Stimulated activated CD8-positive, alpha-beta memory T cell treated with anti-CD3 and anti-CD28 coated beads, Interleukin-4, amount 100 ng/mL, for 48 hours (primary cell): ENCODE measurements at places on chromosomes 7 and 10.

DNA sequence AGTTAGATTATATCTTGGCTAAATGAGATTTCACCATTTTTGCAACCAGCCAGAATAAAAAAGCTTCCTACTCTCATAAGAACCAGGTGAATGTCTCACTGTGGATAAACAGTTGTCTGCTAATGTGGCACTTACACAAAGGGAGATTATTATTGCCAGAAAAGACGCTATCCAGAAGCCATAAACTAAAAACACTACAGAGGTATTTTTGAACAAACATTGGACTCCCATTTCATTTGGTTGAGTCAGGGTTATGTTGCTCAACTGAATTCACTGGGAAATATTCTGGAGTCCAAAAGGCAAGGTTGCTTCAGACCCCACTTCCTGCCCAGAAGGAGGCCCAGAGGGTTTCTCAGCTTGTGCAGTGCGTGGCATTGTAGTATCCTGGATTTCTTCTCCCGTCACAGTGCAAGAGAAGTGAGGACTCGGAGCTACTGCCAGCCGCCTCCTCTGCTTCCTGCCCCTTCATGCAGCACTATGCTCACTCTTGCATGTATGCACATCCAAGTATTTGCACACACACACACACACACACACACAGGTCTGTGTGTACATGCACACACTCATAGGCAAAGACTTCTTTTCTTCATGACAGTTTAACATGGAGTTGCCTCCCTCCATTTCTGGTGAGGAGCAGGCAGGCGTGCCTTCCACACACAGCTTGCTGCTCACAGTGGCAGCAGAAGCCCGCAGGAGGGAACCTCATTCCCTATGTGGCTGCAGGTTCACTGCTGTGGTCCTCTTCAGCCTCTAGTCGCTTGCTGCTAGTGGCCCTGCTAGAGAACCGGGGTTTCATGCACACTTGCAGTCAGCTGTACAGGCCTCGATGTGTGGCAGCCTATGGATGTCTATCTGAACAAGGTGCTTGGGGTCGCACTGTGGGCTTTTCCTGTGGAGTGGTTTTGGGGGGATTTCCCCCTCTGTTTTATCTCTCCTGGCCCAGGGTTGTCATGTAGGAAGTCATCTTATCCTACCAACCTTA lies 10.1 kb downstream of the DENND10 start:
- no peak for DNase-seq

DNA sequence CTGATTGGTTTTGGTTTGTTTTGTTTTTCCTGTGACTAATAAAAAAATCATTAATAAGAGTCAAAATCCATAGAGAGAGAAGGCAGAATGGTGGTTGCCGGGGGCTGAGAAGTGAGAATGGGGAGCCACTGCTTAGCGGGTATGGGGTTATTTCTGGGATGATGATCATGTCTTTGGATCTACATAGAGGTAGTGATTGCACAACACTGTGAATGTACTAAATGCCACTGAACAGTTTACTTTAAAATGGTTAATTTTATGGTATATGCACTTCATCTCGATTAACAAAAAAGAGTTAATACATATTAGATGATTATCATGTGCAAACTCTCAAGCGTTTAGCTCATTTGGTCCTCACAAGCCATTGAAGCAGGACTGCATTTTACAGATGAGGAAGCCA lies 342.9 kb downstream of the ELMO1 start:
- DNase-seq: no peak

GRCh38 chr7:7970237-7970530 lies 1.6 kb downstream of the GLCCI1 start:
- no peak for DNase-seq

- no peak for DNase-seq
These were observed 143.8 kb upstream of the SLC13A1 start for GRCh38 chr7:123343611-123344010.

DNA sequence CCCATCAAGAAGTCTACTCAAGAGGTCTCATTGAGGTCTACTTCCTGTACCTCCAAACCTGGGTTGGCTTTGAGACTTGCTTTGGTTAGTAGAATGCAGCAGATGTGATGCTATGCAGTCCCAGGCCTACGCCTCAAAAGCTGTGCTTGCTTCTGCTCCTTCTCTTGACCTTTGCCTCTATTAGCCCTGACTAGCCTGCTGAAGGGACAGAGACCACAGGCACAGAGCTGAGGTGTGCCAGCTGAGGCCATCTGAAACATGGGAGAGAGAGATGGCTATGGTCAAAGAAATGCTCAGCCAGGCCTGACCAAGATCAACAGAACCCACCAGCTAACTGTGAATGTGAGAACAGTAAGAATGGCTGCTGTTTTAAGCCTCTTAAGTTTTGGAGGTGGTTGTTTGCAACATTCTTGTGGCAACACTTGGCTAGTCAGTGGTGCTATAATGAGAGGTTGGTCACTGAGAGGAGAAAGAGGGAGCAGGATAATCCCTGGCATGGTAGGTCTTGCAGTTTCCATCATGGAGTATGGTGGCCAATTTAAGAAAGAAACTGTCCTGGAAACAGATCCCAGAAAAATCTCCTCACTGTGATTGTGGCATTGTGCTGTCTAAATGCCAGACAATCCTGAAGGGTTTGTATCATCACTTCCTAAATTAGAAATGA lies 176.1 kb upstream of the PHYHIPL start:
- no peak for DNase-seq

DNA sequence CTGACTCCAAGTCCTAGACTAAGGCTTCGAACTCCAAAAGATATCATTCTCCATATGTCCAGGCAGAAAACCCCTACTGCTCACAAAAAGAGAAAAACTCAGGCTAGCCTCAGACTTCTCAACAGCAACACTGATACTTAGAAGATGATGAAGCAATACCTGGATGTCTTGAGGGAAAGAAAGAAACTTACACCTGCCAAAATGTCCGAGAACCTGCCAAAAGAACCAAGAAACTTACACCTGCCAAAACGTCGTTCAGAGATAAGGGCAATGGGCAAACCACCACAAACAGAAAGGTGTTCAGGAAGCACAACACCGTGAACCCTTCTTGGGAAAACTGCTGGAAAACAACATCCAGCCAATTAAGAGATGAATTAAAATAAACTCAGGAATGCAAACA lies 15.3 kb downstream of the ABLIM1 start:
- DNase-seq: no peak

- DNase-seq: no peak
These were observed 111.5 kb downstream of the SH2D4B start for GRCh38 chr10:80649183-80649582.

GRCh38 chr10:133391761-133392518 lies 2.0 kb upstream of the MTG1 start:
- peak; percentile 73 for DNase-seq

DNA sequence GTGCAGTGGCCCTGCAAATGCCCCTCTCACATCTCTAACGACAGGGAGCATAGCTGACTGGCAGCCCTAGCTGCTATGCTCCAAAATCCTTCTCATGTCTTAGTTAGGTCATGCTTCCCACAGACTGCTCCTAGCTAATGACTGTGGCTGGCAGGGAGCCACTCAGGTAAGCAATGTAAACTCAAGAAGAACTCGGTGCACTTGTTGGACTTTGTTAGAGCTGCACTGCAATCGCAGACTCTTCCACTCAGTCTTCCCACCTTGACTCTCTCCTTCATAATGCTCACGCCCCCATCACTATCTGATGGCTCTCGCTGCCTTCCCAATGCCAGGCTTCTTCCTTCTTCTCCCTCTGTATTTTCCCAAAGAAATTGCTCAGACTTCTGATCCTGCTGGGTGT lies 24.0 kb downstream of the OR9A2 start:
- no peak for DNase-seq

GRCh38 chr10:31582365-31583052 lies 263.5 kb downstream of the ZEB1 start:
- DNase-seq: no peak

DNA sequence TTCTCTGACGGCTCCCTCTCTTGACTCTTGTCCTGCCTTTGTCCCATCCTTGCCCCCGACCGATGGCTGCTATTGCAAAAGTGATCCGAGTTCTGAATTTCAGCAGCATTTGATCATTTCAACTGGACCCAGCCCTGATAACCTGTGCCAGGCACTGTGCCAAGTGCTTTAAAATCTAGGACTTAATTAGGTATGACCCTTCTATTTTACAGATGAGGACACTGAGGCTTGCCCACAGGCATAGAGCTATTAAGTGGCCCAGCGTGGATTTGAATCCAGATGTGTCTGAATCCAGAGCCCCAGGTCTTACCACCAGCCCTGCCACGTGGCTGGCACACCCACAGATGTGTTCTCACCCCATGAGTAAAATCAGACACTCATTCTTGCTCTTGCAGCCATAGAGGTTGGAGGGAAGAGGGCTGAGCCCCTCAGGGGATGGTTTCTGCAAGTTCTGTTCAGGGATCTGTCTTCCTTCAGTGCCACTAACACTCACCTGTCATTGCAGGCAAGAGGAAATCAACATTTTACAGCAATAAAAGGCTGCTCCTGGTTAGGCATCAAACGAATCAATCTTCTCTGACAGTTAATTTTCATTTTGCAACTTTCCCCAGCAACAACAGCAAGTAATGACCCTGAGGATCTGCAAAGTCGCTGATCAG lies 101.2 kb downstream of the GRID1 start:
- no peak for DNase-seq

DNA sequence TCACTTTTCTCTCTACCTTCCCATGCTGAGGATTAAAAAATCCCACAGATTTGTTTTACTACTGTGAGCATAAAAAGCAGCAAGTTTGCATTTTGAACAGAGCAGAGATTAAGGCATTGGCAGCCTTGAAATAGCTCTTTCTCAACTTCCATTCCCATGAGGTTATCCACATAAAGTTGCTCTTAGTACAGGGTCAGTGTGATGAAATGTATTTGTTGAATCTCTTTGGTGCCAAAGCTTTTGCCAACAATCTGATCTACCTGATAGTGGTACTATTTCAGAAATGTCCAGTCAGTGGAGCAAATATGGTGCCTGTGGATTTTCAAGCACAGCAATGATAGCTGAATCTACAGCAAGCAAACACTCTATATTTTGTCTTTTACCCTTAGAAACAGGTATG lies 254.8 kb downstream of the INHBA start:
- no peak for DNase-seq

- no peak for DNase-seq
These were observed 2.1 kb upstream of the XRCC2 start for GRCh38 chr7:152677808-152678670.

DNA sequence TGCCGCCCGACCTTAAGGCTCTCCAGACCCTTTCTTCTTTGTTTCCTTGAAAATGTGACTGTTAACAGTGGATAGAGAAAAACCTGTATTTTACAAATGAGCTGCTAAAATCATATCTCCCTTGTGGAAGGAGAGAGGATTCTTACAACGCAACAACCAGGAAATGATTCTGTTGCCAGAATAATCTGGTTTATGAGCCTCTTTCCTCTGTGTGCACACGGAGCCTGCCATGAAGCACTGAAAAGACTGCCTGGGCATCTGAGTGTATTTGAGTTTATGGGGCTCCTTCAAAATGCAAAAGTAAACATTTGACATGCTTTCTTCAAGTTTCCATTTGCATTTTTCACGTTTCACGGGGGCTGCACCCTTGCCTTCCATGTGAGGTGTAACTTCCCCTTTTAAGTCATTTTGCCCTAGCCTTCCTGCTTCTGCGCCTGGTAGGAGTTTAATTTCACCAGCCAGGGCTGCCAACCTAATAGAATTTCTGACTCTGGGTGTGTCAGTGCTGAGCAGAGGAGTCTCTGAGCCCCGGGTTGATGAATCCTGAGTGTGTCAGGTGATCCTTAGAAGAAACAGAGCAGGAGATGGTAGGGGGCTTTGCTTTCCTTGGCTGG lies 101.2 kb downstream of the GRB10 start:
- no peak for DNase-seq

DNA sequence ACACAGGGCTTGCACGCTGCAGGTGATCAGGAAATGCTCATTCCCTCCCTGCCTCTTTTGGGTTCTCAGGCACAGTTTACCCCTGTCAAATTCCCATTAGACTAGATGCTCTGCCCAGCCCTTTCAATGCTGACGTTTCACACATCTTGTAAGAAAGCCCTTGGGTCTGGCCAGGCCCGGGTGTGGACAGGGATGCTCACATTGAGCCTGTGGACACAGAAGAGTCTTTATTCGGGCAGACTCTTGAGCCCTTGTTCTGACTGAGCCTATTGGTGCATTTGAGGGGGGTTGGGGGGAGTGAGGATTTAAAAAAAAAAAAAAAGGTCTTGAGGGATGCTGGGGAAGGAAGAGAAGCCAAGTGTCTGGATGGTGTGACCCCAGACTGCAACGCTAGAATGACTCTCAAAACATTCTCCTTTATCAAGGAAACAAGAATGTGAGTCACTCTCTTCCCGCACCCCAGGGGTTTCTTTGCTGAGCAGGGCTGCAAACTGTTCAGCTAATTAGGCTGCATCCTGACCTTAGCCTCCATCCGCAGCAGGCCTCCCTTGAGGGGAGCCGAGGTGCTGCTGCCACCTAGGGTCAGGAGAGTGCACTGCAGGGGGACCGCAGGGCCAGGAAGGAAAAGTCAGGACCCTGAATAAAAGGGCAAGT lies 53.6 kb upstream of the TMEM72 start:
- peak; percentile 81 for DNase-seq

DNA sequence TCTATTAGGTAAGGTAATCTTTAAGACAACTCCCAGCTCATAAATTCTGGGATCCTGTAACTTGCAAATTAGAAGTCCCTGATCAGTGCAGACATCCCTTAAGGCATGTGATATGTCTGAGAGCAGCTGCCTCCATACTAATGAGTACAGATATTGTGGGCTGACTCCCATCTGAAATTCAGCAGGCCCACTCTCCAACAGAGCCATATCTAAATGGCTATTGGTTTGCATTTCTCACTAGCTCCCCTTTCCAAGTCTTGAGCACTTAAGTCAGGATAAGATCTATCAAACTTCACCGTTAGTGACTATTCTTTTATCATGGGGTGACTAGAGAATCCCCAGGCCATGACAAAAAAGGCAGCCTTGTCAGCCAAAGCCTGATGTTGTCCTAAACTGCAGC lies 785.4 kb downstream of the IPMK start:
- DNase-seq: no peak

- no peak for DNase-seq
These were observed 167.2 kb downstream of the WNT2 start for GRCh38 chr7:117155694-117156093.

DNA sequence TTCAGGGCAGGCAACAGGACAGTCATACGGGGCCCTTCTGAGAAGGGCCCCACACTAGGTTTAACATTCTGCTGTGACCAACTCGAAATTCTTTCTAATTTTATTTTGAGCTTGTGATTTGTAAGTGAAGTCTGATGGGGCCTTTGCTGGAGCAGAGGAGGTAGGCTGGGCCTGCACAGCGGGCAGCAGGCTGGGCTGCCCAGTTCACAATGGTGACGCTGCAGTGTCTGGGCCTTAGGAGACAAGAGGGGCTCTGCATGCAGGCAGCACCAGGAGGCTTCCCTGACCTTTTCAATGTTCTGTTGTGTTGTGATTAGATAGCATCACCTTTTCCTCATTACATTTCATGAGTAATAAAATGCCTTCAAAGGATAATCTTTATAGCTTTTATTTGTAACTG lies 175.1 kb downstream of the CXCL12 start:
- DNase-seq: no peak

GRCh38 chr7:149723795-149724495 lies 49.4 kb downstream of the ZNF467 start:
- DNase-seq: no peak

GRCh38 chr10:24262929-24263590 lies 54.1 kb downstream of the KIAA1217 start:
- no peak for DNase-seq

- no peak for DNase-seq
These were observed 834.7 kb upstream of the KCND2 start for GRCh38 chr7:119438315-119438714.
